ENCODE measurements at places on chromosomes 5 and 9.
A peak's percentile ranks its signal among the peaks of the same experiment; 100 is the strongest.

DNA sequence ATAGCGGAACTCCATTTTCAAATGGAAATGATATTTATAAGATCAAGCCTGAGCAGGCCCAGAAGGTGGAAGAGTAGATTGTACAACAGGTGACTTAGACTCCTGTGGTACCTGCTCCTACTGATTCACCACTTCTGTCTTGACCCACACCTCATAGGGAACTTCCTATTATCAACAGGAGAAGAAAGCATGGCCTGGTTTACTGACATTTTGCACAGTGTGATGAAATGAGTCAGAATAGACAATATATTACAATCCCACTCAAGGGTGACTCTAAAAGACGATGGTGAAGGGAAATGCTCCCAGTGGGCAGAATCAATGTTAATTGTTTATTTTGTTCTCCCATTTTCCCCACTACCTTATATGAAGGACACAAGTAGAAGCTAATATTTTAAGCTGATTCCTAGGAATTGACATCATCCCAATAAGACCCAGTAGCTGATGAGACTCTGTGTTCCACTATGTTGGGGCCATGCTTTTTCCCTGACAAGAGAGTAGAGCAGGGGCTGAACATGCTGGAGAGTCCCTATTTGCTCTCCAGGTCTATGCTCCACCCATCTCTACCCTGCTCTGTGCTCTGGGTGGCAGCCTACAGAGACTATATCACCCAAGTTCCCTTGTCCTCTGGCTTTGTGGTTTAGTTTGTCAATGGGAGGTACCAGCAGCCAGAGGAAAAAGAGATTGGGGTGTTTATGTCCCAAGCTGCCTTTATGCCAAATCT is 163.4 kb upstream of the FSTL4 start:
- no peak for DNase-seq

GRCh38 chr9:110922145-110922544 is 116.1 kb downstream of the LPAR1 start:
- no peak for DNase-seq

GRCh38 chr5:22986281-22986680 is 133.1 kb upstream of the CDH12 start:
- DNase-seq, result no peak

- DNase-seq, result no peak
Observed at GRCh38 chr5:56587381-56588130, 227.8 kb upstream of the MAP3K1 start.

DNA sequence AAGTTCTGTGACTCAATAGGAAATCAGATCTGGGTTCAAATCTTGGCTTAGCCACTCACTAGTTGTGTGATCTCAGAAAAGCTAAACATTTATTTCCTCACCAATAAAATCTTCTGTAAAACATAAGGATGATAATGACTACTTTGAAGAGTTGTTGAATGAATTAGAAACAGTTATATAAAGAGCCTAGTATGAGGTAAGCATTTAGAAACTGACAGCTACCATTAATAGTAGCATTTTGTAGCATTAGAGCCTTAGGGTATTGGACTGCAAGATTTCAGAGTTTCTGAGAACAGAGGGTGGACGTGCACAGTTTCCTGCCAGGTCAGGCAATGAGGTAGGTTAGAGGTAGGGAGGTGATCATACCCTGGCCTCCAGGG is 293.2 kb downstream of the CWC27 start:
- DNase-seq, result no peak

DNA sequence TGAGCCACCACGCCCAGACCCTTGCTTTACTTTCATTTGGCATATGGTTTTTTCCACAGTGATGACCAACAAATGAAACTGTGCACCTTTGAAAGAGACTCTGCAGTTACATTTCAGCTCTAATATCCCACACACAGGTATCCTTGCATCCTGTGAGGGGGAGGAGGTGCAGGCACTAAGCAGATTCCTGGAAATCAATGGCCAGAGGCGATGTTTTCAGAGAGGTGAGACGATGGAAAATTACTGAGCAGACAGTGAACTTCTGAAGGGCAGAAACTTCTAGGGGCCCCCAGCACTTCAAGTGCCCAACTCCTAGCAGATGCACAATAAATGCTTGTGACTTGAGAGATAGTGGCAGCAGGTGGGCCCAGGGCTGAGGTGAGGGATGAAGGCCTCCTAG is 29.8 kb upstream of the GNE start:
- DNase-seq, result no peak

- DNase-seq, result no peak
Observed at GRCh38 chr5:120684749-120685415, 220.8 kb downstream of the PRR16 start.

DNA sequence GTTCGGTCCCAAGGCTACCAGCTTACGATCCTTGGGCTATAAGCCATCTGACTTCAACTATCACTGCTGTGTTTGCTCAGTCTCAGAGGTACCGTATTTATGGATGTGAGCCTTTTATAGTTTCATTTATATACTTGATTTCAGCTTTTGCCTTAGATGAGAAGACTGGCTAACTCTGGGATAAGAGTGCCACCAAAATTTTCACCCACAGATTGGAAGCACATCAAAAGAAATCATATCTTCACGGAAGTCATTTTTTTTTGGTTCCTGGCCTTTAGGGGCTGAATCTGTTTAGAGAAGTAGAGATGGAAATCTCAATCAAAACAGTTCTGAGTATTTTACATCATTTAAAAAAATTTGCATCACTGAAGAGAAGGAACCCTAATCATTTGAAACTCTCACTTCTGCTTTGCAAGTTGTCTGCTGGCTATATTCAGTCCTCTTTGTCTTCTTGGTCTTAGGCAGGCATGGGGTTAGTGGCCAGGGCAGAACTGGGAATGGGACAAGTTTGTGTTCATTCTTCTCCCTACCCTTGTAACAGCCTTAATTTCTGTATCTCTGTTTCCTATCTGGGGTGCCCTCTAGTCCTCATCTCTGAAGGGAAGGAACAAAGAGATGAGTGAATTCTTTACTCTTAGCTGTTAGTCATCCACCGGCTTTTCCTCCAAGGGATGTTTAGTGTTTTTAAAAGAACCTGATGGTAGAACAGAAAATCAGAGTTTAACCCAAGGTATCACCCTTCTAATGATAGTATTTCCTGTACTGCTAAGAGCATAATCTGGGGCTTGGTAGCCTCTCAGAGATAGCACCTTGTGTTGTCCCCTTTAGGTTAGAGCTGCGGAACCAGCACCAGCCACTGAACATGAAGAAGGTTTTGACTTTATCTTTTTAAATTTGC is 14.1 kb upstream of the TNFAIP8 start:
- peak; percentile 23 for DNase-seq

DNA sequence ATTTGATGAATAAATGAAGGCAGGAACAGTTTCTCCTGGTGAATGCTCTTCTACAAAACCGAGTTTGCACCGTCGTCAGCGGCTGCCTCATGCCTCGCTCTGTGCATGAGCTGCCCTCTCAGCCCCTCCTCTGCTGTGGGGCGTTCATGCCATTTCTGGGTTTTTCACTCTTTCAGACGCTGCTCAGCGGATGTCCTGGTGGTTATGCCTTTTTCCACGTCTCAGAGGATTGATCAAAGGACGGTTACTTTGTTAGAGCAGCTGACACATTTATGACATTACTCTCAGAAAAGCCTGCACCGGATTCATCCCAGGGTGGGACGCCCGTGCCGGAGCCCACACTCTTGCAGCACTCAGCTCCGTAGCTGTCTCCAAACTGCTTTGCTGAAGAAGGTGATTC is 195.9 kb upstream of the PPP1R26 start:
- no peak for DNase-seq

DNA sequence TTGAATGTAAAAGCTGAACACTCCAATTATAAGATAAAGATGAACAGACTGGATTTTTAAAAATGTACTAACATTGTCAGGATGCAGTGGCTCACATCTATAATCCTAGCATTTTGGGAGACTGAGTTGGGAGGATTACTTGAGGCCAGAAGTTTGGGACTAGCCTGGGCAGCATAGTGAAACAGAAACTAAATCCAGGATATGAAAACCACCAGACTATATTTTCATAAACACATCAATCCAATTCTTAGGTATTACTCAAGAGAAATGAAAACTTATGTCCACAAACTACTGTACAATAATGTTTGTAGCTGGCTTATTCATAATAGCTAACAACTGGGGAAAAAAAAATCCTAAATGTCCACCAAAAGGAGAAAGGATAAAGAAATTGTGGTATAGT is 26.8 kb upstream of the NAA35 start:
- no peak for DNase-seq

GRCh38 chr5:132849347-132849746 is 16.9 kb downstream of the GDF9 start:
- DNase-seq, result no peak

- no peak for DNase-seq
Observed at GRCh38 chr5:75671506-75671905, 45.7 kb downstream of the POC5 start.

GRCh38 chr5:156021866-156022265 is 305.1 kb upstream of the SGCD start:
- no peak for DNase-seq

GRCh38 chr5:5551499-5551898 is 129.0 kb downstream of the ICE1 start:
- no peak for DNase-seq
